Thymus (tissue), 14 donors: ENCODE measurements at places on chromosomes 2 and 18. TPM values are rescaled to one million over a fixed set of nuclear protein-coding genes. Genes with fewer than 3 reads are reported as not detected.

Gene SOX11
- total RNA-seq = 0.52 TPM

Gene EVA1A
- 12.7 TPM for total RNA-seq

DNA sequence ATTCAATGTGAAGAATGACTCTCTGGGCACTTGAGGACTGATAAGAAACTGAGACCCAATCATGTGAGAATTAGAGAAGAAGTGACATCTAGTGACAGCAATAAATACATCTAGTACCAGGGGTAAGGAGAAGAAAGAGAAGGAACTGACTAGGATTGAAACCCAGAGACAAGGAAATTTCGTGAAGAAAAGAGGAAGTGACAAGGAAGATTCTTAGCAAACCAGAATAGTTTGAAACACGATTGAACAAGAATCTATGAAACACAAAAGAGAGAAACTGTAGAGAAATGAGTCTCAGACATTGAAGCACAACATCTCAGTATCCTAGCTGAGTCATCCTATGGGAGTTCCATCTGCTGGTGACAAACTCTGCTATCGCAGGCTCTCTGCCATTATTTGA, 571.9 kb upstream of the PKDCC start:
- H3K4me1 ChIP-seq = no peaks in the 10 kb centered on the region
- no peaks in the 10 kb centered on the region for H3K27me3 ChIP-seq
- H3K4me3 ChIP-seq = no peak overlapping the region
- DNase-seq = no peak

- H3K4me3 ChIP-seq = no peak overlapping the region
- no peak for DNase-seq
- H3K36me3 ChIP-seq = peaks cover 9% of the 10 kb centered on the region
- peaks cover 2% of the 10 kb centered on the region for H3K4me1 ChIP-seq
- H3K27ac ChIP-seq = no peak overlapping the region
Observed at GRCh38 chr2:97751752-97752151, 38.4 kb downstream of the ZAP70 start.
